ENCODE measurements at places on chromosomes 12 and 14.

DNA sequence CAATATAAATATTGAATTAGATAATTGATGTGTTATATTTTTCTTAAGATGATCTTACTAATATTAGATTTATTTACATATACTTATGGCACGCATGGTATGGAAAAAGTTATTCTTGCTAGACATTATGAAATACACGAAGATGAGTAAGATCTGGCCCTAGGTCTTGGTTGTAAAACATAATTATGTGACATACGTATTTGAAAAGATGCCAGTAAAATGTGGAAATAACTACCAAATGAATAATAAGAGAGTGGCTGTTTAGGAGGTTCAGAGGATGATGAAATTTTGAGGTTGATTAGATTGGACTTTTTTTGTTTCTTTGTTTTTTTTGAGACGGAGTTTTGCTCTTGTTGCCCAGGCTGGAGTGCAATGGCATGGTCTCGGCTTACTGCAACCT is 41.3 kb downstream of the FANCM start:
- DNase-seq = no peak

GRCh38 chr14:23572524-23572828 is 4.9 kb upstream of the AP1G2 start:
- DNase-seq = no peak

DNA sequence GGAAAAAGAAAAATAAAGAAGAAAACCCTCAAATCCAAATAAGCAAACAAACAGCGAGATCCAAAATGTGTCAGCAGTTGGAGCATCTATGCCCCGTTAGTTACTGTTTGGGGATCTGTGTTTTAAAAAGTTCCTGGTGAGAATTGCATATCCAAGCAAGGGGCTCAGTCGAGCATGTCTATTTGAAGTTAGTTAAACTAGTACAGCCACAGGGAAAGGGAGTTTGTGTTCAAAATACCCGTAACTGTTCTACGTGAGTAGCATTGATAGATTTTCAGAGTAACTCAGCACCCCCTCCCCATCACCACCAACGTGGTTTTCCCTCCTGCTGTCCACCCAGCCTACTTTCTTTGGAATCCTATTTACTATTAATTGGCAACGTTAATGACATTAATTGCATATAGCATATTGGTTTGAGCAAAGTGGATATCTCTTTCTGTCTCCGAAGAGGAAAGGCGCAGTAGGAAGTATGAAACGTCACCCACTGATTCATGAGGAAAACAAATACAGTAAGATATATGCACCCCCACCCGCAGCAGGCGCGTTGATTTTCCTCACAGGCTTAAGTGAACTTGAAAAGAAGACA is 1.5 kb downstream of the NPAS3 start:
- DNase-seq = no peak

- DNase-seq = no peak
Observed at GRCh38 chr12:6912164-6912935, 2.0 kb upstream of the ENO2 start.

- DNase-seq = no peak
Observed at GRCh38 chr12:117994551-117995438, 21.7 kb upstream of the RFC5 start.

DNA sequence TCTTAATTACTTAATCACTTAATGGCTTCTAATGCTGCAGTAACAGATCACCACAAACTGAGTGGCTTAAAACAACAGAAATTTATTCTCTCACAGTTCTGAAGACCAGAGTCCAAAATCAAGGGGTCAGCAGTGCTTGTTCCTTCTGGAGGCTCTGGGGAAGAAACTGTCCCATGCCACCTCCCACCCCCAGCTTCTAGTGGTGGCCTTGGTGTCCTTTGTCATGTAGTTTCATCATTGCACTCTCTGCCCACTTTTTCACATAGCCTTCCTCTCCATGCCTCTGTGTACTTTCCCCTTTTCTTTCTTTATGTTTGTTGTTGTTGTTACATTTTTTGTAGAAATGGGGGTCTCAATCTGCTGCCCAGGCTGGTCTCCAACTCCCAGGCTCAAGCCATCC is 16.1 kb upstream of the UBC start:
- no peak for DNase-seq

DNA sequence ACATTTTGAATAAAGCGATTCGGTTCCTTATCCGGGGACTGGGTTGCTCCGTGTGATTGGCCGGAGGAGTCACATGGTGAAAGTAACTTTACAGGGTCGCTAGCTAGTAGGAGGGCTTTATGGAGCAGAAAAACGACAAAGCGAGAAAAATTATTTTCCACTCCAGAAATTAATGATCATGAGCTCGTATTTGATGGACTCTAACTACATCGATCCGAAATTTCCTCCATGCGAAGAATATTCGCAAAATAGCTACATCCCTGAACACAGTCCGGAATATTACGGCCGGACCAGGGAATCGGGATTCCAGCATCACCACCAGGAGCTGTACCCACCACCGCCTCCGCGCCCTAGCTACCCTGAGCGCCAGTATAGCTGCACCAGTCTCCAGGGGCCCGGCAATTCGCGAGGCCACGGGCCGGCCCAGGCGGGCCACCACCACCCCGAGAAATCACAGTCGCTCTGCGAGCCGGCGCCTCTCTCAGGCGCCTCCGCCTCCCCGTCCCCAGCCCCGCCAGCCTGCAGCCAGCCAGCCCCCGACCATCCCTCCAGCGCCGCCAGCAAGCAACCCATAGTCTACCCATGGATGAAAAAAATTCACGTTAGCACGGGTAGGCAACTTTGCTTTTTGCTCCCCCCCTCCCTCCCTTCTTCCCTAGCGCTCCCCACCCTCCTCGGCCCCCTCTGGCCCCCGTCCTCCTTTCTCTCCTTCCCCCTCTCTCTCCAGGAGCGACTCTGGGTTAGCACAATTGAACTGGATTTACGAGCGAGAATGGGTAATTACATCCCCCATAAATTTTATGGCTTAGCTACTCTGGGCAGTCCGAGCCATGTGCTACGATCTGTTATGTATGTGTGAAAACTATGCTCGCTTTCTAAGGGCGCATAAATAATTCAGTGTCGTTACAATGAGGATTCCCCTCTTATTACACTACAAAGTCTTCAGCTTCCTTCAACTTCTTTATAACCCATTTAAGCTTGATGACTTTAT is at the start of gene HOXC4:
HOXC4 (plus strand) TSS at position 85 of the 991 bp plus-strand sequence; CDS start at position 173, 88 bp downstream.
- DNase-seq = no peak

GRCh38 chr12:84891106-84891838 is 21.3 kb downstream of the SLC6A15 start:
- no peak for DNase-seq

- DNase-seq = no peak
Observed at GRCh38 chr14:26401179-26401968, 196.5 kb downstream of the NOVA1 start.

DNA sequence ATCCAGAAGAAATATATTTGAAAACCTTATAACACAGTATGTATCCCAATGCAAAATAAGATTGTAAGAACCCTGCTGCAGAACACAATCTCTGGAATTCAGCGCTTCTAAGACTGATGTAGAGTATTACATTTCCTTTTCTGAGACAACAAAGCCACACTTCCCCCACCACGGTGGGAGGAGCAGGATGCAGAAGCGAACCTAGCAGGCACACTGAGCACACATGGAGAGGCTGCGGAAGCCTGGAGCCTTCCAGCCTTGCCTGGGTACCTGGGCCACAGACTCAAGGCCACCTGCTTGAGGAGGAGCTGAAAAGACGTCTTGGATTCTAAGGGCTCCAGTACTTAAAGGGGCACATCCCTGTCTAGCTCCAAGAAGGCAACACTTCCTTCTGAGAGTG is 46.4 kb downstream of the TCHP start:
- DNase-seq = no peak

- DNase-seq = no peak
Observed at GRCh38 chr12:64019654-64020053, 175.2 kb downstream of the SRGAP1 start.

Measured in C1 segment of cervical spinal cord (tissue), 14 donors.